Right renal cortex interstitium (tissue), 3 donors: ENCODE measurements at places on chromosomes 6 and 20. TPM values are rescaled to one million over a fixed set of nuclear protein-coding genes. Genes with fewer than 3 reads are reported as not detected.

Gene TP53TG5
- 0.76 TPM for polyA plus RNA-seq

- DNase-seq, result no peak
Observed at GRCh38 chr6:119312441-119312840, 37.1 kb downstream of the MAN1A1 start.

DNA sequence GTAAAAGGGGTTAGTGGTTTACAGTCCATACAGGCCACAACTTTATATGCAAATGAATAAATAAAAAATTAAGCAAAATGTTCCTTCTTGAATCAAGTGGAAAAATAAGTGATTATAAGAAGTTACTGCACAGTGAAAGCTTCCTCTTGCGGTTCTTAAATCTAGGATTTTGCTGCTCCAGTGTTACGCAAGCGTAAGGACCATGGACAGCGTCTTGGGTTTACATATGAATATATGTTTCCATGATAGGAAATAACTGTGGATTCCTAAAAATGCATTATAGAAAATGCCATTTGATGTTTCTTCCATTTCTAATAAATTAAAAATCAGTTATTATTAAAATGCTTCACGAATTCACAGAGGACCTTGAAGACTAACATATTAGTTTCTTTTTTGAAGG lies 176.6 kb upstream of the POU3F2 start:
- DNase-seq, result peak; percentile 13

- no peak for DNase-seq
Observed at GRCh38 chr6:7198833-7199800, 91.4 kb downstream of the RREB1 start.

Gene NHLRC1
- 2.2 TPM for polyA plus RNA-seq

GRCh38 chr6:107077710-107078109 lies 37.6 kb downstream of the BEND3 start:
- no peak for DNase-seq

Gene GPR63
- polyA plus RNA-seq, result 2.8 TPM

- DNase-seq, result no peak
Observed at GRCh38 chr6:140487586-140487985, 1113.1 kb upstream of the CITED2 start.

DNA sequence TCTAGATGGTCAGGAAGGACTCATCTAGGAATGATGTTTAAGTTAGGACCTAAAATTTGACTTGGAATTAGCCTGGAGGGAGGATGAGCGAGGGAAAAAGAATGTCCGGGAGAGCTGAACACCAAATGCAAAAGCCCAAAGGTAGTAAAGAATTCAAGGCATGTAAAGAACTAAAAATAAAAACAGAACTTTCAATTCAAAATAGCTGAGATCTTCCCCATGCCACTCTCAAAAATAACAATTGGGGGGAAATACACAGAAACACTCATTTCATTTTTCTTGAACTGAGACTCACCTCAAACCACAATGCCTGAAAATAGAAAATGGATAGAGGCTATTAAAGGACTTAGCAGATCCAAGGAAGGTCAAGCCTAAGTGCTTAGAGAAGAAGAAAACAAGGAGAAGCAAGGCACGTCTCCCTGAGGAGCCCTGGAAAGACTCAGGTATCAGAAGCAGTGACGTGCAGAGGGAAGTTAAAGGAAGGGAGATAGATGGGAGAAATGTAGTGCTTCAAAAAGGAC lies 10.4 kb downstream of the PXT1 start:
- DNase-seq, result no peak

DNA sequence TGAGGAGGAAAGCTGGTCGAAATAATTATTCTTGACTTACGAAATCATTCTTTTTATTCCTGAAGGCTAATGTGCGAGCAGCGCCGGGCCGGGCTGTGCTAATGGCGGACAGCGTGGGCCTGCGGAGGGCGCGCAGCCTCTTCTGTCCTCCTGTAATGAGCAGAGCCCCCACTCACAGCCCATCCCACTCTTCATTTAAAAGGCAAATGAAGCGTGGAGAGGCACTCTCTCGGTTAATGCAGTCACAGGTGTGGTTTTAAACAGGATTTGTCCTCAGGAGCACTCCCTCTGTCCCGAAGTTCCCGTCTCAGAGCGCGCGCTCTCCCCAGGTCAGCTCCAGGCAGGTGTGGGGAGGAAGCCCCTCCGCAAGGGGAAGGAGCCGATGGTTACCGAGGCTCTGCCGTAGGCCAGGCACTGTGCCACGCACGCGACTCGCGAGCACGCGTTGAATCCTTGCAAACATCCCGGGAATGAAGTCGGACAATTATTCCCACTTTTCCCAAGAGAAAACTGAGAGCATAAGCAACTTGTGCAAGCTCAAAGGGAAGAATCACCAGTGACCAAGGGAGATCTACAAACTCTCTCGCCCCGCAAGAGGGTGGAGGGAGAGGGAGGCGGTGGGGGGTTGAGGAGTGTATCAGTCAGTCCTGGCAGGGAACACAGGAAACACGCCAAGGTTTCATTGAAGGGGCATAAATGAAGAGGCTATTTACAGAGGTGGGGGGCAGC lies 35.5 kb upstream of the ZFAND3 start:
- DNase-seq, result no peak

DNA sequence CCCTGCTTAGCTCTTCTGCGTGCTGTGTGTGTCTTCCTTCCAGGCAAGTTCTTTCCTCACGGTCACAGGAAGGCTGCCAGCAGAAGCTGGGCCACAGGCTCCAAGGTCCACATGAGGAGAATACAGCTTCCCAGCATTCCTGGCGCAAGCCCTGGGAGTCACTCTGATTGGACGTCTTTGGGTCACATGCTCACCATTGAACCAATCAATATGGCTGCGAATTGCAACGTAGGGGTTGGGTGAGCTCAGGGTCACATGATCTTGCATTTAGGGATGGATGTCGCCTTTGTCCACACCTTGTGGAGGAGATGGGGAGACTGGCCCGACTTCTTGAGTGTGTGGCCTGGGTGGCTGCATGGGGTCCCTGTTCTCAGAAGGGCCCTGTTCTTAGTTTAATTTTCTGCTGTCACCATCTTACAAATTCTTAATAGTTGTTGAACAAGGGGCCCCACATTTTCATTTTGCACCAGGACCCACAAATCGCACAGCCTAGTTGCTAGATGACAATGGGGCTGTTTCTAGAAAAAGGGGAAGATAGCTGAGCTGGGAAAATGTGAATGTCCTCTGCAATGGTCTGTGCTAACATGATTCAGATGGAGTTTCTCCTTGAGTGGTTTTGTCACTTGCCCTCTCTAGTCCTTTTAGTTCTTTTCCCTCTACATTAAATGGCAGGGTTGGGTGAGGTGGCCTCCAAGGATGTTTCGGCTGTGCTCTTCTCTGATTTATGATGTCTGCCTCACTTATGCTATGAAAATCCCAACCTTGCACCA lies 149.6 kb downstream of the CDH26 start:
- DNase-seq, result no peak

Gene RRAGD
- 31.6 TPM for polyA plus RNA-seq

DNA sequence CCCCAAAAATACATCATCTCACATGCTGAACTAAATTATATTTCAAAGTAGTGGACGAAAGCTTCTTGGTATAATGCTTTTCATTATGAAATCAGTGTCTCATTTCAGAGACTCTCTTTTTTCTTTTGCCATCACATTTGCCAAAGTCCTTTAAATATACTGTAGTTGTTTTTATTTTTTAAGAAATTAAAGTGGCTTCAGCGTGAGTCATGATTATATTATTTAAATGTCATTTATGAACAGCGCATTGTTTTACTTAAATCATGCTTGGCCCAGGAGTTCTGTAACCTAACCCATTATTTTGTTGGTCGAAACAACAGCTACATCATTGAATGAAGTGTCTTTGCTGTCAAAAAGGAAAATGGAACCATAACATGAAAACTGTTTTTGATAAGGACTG lies 100.9 kb downstream of the CD109 start:
- no peak for DNase-seq

- no peak for DNase-seq
Observed at GRCh38 chr6:88454658-88455057, 288.5 kb upstream of the CNR1 start.
